A549 treated with GW870086 at 1 μM for 4 hours (cell line): ENCODE measurements at places on chromosomes 3 and 15. TPM values are rescaled to one million over a fixed set of nuclear protein-coding genes. Genes with fewer than 3 reads are reported as not detected.

ZBED2 gene
- total RNA-seq = 0.11 to 0.29 TPM (median 0.16 TPM) in 5 replicates

HGD gene
- 16.9 to 24.4 TPM (median 18.2 TPM) in 5 replicates for total RNA-seq

FETUB gene
- 0.08 to 0.16 TPM (median 0.14 TPM) in 3 of 5 replicates, not detected in the others for total RNA-seq

TMEM266 gene
- total RNA-seq = 0.11 to 0.24 TPM (median 0.18 TPM) in 4 of 5 replicates, not detected in the other

LRRC15 gene
- total RNA-seq = 0.20 to 0.29 TPM (median 0.21 TPM) in 5 replicates

C3orf20 gene
- total RNA-seq = 0.05 TPM in 1 of 5 replicates, not detected in the others

IVD gene
- total RNA-seq = 10.8 to 13.6 TPM (median 12.5 TPM) in 5 replicates

LRRN1 gene
- total RNA-seq = not detected in 5 replicates

SSUH2 gene
- 0.86 to 2.0 TPM (median 1.6 TPM) in 5 replicates for total RNA-seq

SGO1 gene
- total RNA-seq = 13.6 to 18.3 TPM (median 15.5 TPM) in 5 replicates

FBXO40 gene
- not detected in 5 replicates for total RNA-seq

EFCC1 gene
- 0.06 TPM in 1 of 5 replicates, not detected in the others for total RNA-seq

CYP1A1 gene
- total RNA-seq = 1.1 to 2.3 TPM (median 1.7 TPM) in 5 replicates

DHX30 gene
- total RNA-seq = 38.6 to 47.3 TPM (median 43.7 TPM) in 5 replicates

CELF6 gene
- total RNA-seq = 0.11 to 0.24 TPM (median 0.16 TPM) in 5 replicates

CISH gene
- total RNA-seq = 0.57 to 1.1 TPM (median 0.88 TPM) in 5 replicates

GPR156 gene
- 0.32 to 0.49 TPM (median 0.37 TPM) in 5 replicates for total RNA-seq

CCR3 gene
- total RNA-seq = not detected in 5 replicates

LMAN1L gene
- not detected in 5 replicates for total RNA-seq

SLC25A36 gene
- 13.7 to 21.4 TPM (median 19.8 TPM) in 5 replicates for total RNA-seq

THSD4 gene
- 19.4 to 29.2 TPM (median 26.4 TPM) in 5 replicates for total RNA-seq

UBAP1L gene
- 0.61 to 0.85 TPM (median 0.65 TPM) in 5 replicates for total RNA-seq

NPHP3 gene
- 7.5 to 11.0 TPM (median 9.6 TPM) in 5 replicates for total RNA-seq

ADAMTS7 gene
- total RNA-seq = 4.8 to 7.8 TPM (median 6.2 TPM) in 5 replicates

DAZL gene
- not detected in 5 replicates for total RNA-seq

GPR15 gene
- total RNA-seq = not detected in 5 replicates

SNX22 gene
- 0.74 to 1.3 TPM (median 0.99 TPM) in 5 replicates for total RNA-seq

TICRR gene
- total RNA-seq = 10.4 to 14.1 TPM (median 12.1 TPM) in 5 replicates
